ENCODE measurements at places on chromosomes 16 and 17.

DNA sequence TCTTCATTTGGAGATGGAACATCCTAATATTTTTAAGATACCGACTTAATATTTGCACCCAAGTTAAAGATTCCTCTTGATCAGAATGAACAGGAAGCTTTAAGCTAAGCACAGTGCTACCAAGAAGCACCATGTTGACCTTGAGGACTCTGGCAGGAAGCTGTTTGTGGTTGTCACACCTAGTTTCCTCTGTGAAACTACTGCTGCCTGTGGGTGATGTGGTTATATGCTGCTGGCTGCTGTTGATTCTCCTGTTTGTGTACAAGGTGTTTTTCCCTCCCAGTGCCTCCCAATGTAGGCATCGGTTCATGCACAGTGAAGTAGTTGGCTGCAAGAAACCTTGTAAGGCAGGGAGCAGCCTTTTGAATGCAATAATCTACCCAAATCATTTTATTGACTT is 23.4 kb downstream of the RBL2 start:
- no peak for DNase-seq

DNA sequence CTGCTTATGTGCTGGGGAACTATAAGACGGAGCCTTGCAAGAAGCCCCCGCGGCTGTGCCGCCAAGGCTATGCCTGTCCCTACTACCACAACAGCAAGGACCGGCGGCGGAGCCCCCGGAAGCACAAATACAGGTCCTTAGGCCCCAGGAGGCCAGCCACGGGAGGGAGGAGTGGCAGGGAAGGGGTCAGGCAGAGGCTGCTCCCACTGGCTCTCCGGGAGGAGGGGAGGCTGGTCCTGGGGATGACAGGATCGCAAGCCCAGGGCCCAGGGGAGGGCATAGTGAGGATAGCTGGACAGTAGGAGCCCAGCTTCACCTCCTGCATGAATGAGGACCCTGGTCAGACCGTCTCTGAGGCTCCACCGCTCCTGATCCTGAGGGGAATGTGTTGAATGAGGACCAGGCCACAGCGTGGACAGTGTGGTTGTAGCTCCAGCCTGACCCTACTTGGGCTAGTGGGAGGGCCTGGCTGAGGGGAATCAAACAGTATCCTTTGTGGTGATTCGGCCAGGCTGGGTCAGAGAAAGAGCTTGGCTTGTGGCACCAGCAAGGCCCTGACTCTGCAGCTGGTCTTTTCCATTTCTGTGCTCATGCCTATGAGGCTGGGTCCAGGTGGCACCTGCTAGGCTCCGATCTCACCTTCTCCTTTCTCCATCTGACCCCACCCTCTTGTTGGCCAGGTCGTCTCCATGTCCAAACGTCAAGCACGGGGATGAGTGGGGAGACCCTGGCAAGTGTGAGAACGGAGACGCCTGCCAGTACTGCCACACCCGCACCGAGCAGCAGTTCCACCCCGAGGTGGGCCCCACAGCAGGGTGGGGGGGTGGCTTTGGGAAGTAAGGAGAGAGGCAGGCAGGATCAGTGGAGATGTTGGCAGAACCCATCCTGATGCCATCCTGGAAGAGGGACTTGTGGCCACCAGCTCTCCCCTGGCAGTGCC is 28.7 kb downstream of the UNK start:
- no peak for DNase-seq

DNA sequence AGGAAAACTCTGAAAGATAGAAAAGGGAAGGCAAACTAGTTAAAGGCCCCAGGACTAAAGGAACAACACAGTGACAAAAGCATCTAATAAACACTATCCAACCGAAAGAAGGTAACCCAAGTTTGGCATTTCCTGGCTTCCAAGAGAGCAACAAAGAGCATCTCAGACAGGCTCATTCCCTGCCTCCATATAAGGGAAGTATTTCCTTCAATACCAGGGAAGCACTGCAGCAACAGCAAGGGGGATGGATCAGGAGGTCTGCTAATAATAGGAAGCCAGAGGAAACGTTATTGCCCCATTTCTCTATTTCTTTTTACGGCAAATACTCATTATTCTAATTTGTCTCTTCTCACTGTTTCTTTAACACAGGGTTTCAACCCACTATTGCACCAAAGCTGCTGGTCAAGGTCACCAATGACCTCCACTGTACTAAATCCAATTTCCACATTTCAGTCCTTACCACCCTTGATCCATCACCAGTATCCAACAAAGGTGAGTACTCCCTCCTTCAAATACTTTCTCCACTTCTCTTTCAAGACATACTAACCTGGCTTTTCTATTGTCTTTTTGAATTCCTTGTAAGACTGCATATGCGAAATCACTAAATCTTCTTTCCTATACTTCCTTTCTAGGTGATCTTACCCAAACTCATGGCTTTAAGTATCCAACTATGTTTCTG is 86.1 kb downstream of the KANSL1 start:
- no peak for DNase-seq

- DNase-seq = no peak
Measured at GRCh38 chr17:11241611-11242226, 706 bp downstream of the SHISA6 start.

DNA sequence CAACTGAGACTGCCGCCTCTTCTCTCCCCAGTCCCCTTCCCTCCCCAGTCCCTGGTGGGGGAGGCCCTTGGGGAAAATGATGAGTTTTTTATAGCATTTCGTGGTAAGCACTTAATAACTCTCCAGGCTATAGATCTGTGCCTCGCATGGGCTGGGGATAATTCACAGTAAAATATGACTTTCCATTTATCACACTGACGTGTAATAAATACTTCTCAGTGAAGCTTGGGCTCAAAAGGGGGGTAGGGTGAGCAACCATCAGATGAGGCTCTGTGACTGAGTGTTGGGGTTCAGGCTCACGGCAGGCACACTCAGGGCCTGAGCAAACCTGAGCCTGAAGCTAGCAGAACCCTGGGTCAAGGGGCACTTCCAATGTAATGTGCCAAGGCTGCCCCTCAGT is 101.6 kb downstream of the CCT6B start:
- no peak for DNase-seq

DNA sequence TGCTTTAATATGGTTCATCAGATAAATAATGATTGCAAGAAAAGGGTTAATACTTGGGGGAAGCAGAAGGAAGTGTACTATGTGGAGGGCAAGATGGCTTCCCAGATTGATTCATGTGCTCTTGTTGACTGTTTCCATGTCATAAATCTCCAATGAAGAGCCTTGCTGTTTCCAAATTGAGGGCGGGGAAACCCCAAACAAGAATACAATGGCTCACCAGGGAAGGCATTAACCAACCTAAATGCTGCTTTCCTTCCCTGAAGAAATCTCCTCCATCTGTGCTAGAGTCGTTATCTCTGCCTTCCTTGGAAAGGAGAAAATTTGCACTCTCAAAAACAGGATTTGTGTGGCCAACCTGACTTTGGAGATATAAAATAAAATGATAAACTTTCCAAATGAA is 28.0 kb upstream of the CDH13 start:
- peak; percentile 35 for DNase-seq

DNA sequence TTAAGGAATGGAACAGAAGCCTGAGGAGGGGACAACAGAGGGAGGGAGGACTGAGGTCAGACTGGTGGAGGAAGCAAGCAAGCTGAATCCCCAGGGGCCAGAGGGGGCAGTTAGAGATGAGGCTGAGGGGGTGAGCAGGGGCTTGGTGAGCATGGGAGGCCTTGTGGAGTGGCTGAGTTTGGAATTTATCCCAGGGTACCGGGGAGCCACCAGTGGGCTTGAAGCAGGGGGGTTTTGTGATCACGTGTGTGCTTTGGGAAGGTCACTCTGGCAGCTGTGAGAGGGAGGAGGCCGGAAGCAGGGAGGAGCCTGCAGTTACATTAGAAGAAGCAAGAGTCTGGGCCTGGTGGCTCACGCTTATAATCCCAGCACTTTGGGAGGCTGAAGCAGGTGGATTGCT is 9.8 kb upstream of the CTCF start:
- DNase-seq = no peak
